Ureter (tissue), 1 donor: ENCODE measurements at places on chromosomes 3 and 15.

DNA sequence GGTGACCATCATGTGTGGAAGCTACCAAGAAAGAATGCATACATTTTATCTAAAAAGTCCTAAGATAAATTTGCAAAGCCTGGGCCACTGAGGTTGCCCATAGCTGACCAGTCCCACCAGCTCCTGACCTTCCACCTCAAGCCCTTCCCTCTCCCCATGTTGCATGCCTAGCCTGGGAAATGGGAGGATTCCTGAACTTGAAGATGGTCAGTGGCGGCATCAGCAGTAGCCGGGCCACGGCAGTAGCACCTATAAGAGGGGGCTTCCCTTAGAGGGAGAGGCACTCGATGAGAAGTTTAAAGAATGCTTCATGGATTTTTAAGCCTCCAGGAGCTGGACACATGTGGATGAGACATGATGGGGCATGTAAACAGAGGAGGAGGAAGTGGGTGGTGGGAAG is 172.1 kb downstream of the KLF13 start:
- no peak for DNase-seq

DNA sequence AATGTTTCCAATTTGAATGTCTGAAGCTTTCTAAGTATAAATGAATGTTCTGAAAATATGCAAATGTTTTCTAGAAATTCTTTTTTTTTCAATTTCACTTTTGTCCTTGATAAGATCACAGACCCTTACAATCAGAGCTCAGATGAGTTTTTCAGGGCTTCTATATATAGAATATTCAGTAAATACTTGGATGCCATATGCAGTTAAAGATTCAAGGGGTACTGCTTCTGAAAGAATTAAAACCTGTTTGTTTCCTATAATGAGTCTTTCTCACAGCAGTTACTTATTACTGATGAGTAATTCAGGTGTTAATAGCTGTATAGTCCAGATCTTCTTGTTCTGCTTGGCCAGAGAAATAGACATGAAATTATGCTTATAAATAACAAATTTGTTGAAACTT is 812.6 kb downstream of the ZPLD1 start:
- DNase-seq = no peak

GRCh38 chr3:47802734-47803479 is at the start of gene DHX30:
DHX30 (plus strand) TSS chr3:47803138; CDS start chr3:47810684, 7,546 bp downstream.
- DNase-seq = peak; percentile 88

DNA sequence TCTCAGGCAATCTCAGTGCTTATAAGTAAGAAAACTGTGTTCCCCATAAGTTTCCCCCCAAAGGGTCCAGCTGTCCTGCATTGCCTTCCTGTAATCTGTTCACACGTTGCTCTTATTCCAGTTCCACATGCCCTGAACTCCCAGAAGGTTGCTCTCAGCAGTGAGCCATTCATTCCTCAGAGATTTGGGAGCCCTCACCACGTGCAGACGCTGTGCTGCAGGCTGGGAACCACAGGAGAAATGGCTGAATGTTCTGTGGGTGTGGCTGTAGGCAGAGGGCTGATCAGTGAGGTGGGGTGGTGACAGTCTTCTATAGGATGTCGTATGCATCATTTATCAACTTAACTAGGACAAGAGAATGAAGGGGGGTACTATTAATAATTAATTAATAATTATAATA is 3.3 kb upstream of the THSD4 start:
- no peak for DNase-seq

GRCh38 chr15:40306908-40307307 is 827 bp downstream of the PLCB2 start:
- no peak for DNase-seq

GRCh38 chr15:101013201-101013550 is 94.0 kb downstream of the LRRK1 start:
- DNase-seq = no peak

DNA sequence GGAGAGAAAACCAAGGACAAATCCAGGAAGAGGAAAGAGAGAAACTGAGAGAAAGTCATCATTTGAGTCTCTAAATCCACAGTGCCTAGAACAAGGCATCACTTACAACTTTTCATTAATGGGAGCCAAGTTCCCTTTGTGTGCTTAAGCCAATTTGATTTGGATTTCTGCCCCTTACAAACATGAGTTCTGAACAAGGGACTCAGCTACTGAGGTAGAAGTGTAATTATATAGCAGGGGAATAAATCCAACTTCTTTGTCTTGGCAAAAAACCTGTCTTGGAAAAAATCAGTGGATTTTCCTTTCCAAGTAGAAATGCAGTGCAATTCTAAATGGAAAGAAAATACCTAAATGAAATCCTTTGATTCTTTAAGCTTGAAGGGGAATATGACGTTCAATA is 307.2 kb upstream of the CNTN3 start:
- no peak for DNase-seq

DNA sequence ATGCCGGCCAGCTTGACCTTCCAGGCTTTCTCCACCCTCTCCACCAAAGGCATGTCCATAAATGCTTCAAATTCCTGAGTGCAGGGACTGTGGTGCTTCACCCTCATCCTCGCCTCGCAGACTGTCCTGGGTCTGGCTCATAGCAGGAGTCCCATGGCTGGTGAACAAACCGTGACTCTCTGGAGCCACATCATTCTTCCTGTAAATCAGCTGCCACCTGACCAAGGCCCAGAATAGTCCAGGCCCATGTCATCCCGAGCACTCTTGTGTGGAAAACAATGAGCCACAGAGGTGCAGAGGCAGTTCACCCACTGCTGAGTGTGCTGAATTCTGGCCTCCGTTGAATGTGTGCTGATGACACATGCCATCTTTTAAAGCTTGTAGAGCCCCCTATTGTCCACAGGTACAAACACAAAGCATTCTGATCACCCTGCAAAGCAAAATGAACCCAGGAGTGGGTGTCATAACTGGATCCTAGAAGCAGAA is 68.6 kb downstream of the ABHD5 start:
- no peak for DNase-seq

DNA sequence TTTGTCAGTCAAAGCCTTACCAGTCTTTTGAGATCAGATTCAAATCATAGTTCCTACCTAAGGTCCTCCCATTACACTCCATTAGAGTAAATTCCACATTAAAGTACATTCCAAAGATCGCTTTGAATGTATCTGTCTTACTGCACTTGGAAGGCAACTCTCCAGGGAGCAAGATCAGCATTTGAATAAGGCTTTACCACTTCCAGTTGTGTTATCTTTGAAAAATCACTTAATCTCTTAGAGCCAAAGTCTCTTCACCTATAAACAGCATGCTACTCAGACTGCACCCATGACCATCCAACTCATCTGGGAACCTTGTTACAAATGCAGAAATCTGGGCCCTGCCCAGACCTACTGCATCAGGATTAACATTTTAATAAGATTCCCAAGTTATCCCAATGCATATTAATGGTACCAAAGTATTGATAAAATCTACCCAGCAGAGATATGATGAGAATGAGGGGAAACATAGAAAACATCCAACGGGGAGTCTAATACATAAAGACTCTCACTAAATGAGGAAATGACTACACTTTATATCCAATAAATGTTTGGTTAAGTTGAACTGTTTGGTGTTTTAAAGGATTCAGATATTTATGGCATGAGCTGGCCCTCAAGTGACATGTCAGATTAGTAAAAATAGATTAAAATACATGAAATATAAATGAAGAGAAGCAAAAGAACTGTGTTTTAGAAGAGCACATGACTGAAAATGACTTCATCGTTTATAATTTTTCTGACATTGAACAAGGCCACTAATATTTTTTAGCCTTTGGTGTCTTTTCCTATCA is 75.9 kb downstream of the TNIK start:
- no peak for DNase-seq

DNA sequence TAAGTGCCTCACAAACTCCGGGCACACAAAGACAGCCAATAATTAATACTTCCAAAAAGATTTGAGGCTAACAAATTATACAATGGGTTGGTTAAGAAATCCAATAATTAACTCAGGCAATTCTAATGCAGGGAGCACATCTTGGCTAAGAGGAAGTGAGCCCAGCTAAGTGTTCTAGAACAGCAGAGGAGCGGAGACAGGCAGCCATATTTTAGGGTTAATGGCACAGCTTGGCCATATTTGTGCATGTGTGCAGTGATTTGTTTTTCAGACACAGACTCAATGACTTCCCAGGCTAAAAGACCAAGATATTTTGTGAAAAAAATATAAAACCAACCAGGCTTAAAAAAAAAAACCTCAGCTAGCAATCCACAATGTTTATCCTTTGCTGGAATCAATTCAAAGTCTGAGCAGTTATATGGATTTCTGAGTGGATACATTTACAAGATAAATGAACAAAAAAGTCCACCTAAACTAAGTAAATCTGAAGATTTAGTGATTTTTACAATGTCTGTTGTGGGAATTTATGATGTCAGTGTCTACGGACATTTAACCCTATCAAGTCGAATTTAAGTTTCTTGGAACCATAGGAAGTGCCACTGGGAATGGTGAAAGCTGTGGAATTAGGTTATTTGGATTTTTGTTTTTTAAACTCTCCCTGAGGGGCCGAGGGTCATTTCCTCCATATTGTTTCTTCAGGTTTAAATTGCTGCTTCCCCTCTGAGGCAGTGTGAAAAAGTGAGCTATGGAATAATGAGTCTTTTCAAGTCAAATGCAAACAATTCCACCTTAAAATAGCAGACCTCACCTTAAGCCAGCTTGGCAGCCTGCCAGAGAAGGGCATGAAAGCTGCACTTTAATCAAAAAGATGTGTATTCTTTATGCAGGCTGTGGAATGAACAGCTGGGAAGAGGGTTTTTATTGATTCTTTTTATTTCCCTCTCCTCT is 413.7 kb upstream of the TBL1XR1 start:
- DNase-seq = peak; percentile 61

DNA sequence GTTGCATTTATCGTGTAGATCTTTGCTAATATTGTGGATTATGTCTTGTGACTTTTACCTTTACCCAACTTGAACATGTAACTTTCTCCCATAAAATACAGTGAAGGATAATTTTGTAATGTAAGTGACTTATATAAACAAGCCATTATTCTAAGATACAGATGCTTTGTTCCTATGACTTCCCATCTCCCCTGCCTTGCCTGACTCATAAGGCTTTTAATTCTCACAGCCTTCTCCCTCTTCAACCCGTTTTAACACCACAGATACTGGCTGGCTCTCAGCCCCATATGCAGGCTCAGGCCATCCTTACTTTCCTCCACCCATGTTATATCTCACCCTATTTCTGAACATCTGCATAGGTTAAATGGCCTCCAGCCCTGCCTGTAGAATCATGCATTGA is 4.1 kb downstream of the CCNDBP1 start:
- DNase-seq = no peak

DNA sequence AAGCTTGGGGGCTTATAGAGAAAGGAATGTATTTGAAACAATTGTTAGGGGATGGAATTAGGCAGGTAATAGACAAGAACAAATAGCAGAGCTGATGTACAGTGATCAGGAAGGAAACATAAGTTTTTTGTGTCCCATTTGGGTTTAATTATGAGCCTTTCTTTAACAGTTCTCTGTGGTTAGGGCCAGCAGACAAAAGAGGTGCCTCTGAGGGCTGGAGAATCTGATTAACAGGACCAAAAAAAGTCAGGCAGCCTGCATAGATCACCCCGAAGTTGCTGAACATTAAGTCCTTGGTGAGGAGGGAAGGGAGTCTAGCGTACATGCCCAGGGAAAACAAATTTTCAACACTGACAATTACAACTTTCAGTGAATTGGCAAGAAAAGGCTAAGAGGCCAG is 88.6 kb upstream of the SPRED1 start:
- DNase-seq = no peak

DNA sequence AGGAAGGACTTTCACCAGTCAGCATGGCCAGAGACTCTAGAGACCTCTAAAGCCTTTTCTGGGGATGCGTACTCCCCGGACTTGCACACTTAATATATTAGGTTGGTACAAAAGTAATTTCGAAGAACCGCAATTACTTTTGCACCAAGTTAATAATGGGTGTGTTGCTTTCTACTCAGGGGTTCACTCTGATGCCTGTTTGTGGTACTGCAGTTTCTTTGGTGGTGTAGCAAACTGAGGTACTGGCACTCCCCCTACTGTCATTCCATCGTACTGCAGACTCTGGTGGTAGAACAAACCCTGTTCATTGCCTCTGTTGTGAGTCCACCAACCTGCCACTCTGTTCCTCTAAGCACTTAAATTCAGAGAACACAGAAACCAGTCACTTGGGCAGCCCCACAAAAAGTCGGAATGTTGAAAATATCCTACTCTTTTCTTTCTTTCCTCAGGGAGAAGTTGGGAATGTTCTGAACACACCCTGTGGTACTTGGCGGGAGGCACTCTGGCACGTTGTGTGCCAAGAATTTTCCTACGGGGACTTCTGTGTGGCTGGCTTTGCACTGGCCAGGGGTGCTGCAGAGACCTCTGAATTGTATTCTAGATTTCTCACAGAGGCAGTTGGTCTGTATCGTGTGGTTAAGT is 46.3 kb downstream of the GABRG3 start:
- peak; percentile 59 for DNase-seq

DNA sequence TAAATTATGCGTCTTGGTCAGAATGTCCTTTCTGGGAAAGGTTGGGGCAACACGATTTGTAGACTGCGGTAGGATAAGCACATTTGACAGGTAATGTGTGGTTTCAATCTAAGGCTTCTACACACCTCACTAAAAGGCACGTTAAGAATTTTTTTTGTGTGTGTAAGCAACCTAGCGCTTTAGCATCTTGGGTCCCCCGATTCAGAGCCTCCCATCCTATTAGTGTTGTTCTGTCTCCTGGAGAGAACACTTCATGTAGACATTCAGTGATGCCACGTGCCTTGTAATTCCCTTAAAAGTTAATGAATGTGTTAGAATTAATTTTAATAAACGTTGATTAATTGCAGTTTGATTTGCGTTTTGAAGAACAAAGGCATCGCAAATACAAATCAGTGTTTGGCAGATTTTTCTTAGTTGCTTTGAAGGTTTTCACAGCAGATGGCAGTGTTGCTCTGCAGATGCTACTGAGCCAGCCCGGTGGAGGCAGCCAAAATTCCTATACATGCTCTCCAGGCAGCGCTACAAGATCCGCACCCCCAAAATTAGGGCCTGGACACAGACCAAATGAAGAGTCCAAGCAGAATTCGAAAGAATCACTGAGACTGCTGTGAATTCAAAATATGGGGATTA is 63.5 kb downstream of the OTOL1 start:
- peak; percentile 44 for DNase-seq

DNA sequence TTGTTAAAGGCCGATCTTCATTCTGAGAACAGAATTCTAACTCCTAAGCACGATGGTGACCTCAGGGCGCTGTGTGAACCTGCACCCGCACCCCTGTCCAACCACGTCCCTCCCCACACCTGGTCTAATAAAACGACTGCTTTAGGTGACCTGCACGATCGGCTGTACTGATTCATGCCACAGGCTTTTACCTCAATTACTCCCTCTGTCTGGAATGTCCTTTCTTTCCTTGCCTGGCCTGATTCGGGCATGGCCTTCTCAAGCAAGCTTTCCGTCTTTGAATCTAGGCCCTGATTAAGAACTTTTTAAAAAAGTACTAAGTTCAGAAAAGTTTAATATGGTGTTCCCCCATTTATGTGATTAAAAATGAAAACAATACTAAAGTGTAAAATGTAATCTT is 842 bp upstream of the U2SURP start:
- no peak for DNase-seq

GRCh38 chr3:127134466-127134865 is 58.5 kb upstream of the PRR23E start:
- no peak for DNase-seq
